ENCODE measurements at places on chromosomes 16 and 17. TPM values are rescaled to one million over a fixed set of nuclear protein-coding genes. Genes with fewer than 3 reads are reported as not detected.

GRCh38 chr16:55369151-55369550 lies 45.1 kb downstream of the IRX6 start:
- H3K4me1 ChIP-seq = peaks cover 12% of the 10 kb centered on the region
- no peak for DNase-seq
- peaks cover 28% of the 10 kb centered on the region for H3K27me3 ChIP-seq
- H3K36me3 ChIP-seq = no peaks in the 10 kb centered on the region

- no peak for DNase-seq
- H3K36me3 ChIP-seq = no peaks in the 10 kb centered on the region
- peaks cover 17% of the 10 kb centered on the region for H3K4me1 ChIP-seq
These were observed 3.6 kb downstream of the PECAM1 start for GRCh38 chr17:64387145-64387473.

Gene EPX
- not detected for total RNA-seq

Gene CCDC144A
- 28.0 TPM for total RNA-seq

Gene NAA38
- 25.3 TPM for total RNA-seq

Gene STX1B
- total RNA-seq = 0.72 TPM

Gene OR3A3
- total RNA-seq = not detected

Gene LRRC46
- total RNA-seq = not detected

DNA sequence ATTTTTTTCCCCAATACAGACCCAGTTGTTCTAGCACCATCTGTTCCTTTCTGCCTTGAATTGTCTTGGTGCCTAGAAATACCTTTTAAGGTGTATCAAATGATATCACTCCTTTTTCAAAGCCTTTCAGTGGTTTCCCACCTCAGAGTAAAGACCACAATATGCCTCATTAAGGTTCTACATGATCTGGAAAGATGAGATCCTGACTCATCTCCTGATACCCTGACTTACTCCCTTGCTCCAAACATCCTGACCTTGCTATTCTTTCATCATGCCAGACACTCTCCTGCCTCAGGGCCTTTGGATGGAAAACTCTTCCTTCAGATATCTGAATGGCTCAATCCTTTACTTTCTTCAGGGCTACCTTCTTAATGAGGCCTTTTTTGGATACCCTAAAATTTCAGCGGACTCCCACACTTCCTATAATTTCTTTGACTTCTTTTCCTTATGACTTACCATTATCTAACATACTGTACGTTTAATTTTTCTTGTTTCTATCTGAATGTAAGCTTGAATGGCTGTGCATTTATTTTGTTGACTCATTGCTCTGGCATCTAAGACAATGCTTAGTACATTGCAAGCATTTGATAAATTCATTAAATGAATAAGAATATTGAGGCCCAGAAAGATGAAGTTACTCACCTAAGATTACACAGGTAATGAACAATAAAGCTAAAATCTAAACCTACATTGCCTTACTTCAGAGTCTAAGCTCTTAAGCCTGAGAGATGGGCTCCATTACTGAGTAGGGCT lies 19.2 kb downstream of the FLOT2 start:
- peaks cover 29% of the 10 kb centered on the region for H3K36me3 ChIP-seq
- no peak overlapping the region for H3K4me3 ChIP-seq
- peak; percentile 42 for DNase-seq
- no peaks in the 10 kb centered on the region for H3K27me3 ChIP-seq
- H3K4me1 ChIP-seq = no peaks in the 10 kb centered on the region

Gene TP53TG3F
- not detected for total RNA-seq

- peak; percentile 49 for DNase-seq
- H3K4me3 ChIP-seq = no peak overlapping the region
- peaks cover 23% of the 10 kb centered on the region for H3K36me3 ChIP-seq
- no peak overlapping the region for H3K27ac ChIP-seq
- H3K27me3 ChIP-seq = no peaks in the 10 kb centered on the region
These were observed 4.6 kb upstream of the ALDOA start for GRCh38 chr16:30060836-30061554.

Gene YBX2
- total RNA-seq = under 0.01 TPM

DNA sequence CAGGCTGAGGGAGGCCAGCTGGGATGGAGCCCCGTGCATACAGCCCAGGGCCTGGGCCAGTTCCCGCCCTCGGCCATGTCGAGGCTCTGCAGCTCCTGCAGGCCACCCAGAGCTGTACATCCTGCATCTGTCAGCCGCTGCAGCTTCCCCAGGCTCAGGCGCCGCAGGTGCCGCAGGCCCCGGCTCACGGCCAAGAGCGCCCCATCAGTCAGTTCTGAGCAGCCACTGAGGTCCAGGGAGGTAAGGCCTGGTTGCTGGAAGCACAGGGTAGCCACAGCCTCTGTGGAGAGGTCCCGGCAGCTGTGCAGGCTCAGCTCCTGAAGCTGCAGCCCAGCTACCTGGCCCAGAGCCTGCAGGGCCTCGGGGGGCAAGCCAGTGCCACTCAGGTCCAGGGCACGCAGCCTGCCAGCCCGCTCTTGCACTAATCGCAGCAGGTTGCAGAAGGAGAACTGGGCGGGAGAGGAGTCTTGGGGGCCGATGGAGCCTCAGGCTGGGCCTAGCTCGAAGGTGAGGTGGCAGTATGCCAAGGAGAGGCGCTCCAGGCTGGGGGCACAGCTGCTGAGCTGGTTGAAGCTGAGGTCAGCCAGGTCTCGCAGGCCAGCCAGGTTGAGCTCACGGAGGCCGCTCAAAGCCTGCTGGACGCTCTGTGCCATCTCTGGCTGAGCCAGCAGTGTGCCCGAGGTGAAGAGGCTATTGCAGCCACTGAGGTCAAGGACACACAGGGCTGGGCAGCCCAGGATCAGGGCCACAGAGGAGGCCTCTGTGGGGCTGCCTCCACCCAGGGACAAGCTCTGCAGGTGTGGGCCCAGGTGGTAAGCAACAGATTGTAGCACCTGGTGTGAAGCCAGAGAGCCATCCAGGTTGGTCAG lies 11.4 kb downstream of the ELMO3 start:
- no peak for DNase-seq
- no peaks in the 10 kb centered on the region for H3K4me1 ChIP-seq
- no peaks in the 10 kb centered on the region for H3K27me3 ChIP-seq
- no peak overlapping the region for H3K4me3 ChIP-seq
- no peak overlapping the region for H3K27ac ChIP-seq

DNA sequence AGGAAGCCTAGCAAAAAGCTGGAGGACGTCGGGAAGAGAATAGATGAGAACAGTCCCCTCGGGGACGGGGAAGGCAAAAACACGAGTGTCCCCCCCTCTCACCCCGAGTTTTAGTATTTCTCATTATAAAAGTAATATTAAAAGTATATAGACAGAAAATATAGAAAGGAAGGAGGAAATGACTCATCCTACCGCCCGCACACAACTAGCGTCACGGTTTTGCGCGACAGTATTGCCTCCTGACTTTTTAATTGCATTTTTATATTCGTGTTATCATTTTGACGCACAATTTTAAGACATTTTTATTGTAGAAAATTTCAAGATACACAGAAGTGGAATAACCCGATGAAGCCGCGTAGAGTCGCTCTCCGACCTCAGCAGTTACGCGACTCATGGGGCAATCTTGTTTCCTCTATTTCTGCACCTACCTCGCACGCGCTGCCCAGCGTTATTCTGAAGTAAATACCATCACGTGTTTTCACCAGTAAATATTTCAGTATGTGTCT lies 652 bp upstream of the SLC25A19 start:
- DNase-seq = no peak
- peak overlapping the region; percentile 84 for H3K4me3 ChIP-seq
- no peaks in the 10 kb centered on the region for H3K27me3 ChIP-seq
- H3K36me3 ChIP-seq = no peaks in the 10 kb centered on the region
- H3K4me1 ChIP-seq = no peaks in the 10 kb centered on the region

- H3K4me1 ChIP-seq = peaks cover 14% of the 10 kb centered on the region
- peak; percentile 93 for DNase-seq
- peak overlapping the region; percentile 64 for H3K27ac ChIP-seq
- H3K27me3 ChIP-seq = no peaks in the 10 kb centered on the region
These were observed 71.0 kb downstream of the COPRS start for GRCh38 chr17:31787857-31788570.

Gene KCNG4
- not detected for total RNA-seq

- no peaks in the 10 kb centered on the region for H3K27me3 ChIP-seq
- H3K27ac ChIP-seq = no peak overlapping the region
- H3K4me3 ChIP-seq = no peak overlapping the region
These were observed 154.6 kb downstream of the COPRS start for GRCh38 chr17:31704483-31704882.

DNA sequence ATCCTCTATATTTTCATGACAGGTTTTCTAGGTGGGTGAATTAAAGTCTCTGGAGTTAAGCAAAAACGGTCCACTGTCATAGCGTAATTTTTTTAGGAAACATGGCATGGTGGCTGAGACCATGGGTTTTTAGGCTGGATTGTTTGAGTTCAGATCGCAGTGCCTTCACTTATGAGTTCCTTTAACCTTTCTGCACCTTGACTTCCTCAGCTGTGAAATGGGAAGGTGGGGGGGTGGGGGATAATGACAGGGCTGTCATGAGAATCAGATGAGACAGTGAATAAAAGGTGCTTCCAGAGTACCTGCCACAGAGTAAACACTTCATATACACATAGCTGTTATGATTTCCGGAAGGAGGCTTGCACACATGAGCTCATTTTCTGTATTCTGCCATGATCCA lies 11.8 kb downstream of the PRCD start:
- no peak for DNase-seq
- peaks cover 22% of the 10 kb centered on the region for H3K4me1 ChIP-seq
- H3K27ac ChIP-seq = no peak overlapping the region
- H3K4me3 ChIP-seq = no peak overlapping the region
- H3K27me3 ChIP-seq = no peaks in the 10 kb centered on the region
